ENCODE measurements at places on chromosomes 5 and 9.
A peak's percentile ranks its signal among the peaks of the same experiment; 100 is the strongest.

DNA sequence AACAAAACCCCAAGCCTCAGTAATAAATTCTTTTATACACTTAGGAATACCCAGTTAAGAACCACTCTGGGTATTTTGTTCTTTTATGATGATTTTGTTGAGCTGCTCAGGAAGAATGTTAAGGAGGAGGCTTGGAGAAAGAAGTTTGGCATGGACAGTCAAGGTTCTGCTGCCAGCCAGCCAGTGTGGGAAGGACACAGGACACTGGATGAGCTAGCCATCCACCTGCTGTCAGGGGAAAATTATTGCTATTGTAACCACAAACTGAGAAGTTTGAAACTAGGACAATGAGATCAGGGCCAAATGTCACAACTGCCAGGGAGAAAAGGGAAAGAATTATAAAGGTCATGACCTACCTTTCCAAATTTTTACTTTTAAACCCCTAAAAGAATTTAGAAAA, 25.9 kb upstream of the ADAMTSL1 start:
- DNase-seq = no peak

DNA sequence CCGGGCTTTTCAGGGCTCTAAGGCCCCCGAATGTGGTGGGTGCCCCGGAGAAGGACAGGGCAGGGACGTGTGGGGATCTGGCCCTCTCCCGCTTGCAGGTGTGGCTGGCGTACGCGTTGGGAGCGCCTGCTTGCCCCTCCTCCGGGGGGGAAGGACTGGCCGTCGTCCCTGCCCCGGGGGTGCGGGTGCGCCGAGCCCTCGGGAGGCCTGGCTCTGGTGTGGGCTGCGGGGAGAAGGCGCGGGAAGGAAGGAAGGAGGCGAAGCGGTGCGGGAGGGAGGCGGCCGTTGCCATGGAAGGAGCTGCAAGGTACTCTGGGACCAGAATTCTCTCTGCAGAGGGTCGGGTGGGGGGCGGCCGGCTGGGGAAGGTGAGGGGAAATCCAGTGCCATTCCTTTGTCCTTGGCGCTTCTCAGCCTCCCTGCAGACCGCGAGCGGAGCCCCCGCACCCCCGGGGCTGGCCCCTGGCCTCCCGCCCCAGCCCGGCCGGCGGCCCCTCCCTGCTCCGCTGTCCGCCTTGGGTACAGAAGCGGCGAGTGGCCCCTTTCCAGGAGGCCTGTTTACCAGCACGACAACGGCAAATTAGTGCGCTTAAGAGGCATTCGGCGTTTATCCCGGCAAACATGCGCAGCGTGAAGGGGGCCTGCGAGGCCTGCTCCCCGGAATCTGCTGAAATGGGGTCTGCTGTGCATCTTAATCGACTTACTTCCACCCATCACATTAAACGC, 67.1 kb upstream of the UNC5A start:
- DNase-seq = no peak

GRCh38 chr9:134768332-134768708, 112.3 kb upstream of the FCN2 start:
- no peak for DNase-seq

DNA sequence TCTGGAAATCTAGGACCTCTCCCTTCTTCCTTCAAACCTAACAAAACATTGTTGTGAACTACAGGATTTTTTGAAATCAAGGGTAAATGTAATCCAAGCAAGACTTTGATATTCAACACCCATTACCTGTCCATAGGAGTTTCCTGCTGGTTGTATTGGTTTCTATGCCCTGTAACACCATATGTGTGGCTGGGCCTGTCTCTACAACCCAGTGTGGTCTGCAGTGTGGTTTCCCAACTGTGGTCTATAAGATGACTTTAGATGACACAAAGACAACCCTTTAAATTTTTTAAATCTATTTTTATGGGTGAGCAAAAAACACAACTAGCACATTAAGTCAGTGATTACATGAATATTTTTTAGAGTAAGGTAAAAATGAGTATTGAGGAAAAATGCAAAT, 93.1 kb downstream of the SMIM15 start:
- DNase-seq = no peak

- no peak for DNase-seq
These were observed 80.5 kb downstream of the AMBP start for GRCh38 chr9:113997610-113998009.

DNA sequence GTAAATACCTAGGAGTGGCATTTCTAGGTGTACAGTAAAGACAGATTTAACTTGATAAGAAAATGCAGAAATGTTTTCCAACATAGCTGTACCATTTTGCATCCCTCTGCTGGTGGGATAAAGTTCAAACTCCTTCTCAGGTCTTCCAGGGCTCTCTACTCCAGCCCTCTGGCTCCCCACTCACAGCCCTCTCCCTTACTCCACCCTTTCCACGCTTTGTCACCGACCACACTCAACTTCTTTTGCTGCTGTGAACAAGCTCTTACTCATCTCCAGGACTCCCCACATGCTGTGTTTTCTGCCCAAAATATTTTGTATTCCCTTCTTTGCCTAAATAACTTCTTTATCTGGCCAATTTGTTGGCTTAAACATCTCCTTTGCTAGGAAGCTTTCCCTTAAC, 90.6 kb upstream of the OSMR start:
- DNase-seq = no peak

GRCh38 chr5:76177978-76178377, 94.8 kb downstream of the SV2C start:
- DNase-seq = no peak

DNA sequence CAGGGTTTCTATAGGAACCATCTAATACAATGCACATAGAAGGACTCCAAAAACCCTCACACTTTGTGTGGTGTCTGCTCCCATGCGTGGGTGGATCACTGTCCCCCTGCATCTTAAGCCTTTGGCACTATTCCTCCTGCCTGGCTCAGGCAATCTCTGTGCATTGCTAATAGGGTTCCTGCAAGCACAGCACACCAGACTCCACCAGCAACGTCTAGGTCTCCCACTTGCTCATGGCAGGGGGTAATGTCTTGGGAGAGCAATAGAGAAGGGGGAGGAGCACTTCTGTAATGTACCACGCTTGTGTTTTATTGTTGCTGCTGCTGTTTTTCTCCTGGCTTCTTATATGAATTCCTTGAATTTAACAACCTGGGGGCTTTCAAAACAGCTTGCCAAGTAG, 182.6 kb upstream of the GLRA1 start:
- no peak for DNase-seq

- DNase-seq = no peak
These were observed 4.0 kb downstream of the FOXE1 start for GRCh38 chr9:97856857-97857605.

DNA sequence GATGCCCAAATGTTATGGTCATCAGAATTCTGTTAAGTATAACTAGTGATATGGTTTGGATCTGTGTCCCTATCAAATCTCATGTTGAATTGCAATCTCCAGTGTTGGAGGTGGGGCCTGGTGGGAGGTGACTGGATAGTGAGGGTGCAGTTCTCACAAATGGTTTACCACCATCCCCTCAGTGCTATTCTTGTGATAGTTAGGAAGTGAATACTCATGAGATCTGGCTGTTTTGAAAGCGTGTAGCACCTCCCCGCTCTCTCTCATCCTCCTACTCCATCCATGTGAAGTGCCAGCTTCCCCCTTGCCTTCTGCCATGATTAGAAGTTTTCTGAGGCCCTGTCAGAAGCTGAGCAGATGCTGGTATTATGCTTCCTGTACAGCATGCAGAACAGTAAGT, 359.5 kb downstream of the TMEM167A start:
- DNase-seq = no peak

DNA sequence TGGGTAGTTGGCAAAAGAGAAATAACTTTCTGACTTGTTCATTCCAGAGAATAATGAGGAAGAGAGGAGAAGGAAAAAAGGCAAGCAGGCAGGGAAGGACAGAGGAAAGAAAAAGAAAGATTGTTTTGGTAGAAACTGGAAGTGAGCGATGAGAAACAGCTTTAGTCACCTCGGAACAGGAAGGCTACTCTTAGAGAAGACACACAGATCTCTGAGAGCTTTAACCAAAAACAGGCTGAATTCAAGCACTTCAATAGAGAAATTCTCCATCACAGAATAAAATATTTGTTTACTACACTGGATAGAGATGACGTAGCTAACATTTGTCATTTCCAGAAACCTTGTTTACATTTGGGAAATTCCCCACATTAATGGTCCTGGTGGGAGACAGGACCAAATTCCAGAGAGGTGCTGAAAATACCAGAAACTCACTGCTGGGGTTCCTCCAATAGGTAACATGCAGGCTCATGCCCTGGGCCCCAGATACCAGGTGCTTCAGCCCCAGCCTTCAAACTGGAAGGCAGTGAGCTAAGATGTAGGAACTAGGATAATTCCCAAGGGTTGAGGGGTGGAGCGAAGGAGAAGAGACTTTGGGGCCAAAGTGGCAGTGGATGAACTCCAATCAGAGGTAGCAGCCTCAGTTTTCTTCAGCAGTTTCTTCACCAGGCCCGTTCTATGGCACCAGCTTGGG, 227.7 kb upstream of the GRAMD2B start:
- DNase-seq = no peak

- DNase-seq = no peak
These were observed 91.7 kb downstream of the NTRK2 start for GRCh38 chr9:84761137-84761808.

DNA sequence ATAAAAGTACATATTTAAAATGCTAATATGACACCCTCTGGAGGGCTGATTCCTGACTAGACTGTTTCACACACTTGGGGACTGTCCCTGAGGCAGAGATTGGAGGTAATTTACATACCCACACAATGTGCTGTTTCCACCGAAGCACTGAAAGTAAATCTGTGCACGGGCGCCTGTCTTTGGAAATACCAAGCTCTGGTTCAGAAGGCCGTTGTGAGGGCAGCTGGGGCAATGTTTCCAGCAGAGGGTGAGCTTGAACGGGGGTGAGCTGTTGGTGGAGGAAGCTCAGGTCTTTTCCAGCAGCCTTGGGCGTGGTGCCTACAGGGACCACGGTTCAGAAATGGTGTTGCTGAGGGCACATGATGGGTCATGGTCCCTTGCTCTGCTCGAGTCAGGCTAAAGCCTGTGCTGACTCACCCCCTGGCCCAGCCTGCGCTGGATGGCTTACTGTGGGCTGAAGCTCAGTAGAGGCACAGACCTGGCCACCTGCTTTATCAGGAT, 25.8 kb upstream of the HMCN2 start:
- DNase-seq = peak; percentile 63

- no peak for DNase-seq
These were observed 50.2 kb upstream of the DAB2IP start for GRCh38 chr9:121601194-121601593.

DNA sequence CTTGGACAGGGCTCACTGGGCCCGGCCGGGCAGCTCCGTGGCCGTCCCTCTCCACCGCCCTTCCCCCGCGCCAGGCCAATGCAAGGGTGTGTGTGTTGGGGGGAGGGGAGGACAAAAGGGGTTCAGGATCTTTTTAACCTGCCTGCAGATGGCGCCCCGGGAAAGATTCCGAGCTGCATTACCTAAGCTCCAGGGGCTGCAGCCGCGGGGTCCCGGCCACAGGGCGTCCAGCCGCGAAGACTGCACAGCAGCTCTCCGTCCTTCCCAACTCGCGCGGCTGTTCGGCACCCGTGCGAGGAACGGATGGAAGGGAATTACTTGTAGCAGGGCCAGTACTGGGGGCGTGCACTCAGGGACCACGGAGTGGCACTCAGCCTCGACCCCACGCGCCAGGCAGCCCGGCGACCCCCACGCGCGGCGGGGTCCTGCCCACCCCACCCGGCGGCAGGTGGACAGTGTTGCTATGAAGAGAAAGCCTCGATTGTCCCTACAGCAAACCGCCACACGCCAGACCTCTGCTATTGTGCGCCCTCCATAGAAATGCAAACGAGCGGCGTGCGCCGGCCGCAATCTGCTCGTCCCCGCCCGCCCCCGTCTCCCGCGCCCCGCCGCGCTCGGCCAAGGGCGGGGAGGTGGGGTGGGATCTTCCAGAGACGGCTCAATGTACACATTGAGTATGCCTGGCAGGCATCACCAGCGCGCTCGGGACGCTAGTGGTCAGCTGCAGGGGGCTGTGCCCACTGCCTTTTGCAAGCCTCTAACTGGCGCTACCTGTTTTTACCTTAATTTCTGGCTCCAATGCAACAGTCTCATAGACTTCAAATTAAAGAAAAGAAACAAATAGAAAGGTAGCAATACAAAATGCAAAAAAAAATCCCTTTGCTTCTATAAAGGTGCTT, 796 bp upstream of the GADD45G start:
- DNase-seq = peak; percentile 63

GRCh38 chr5:172740428-172741205, 30.4 kb downstream of the DUSP1 start:
- peak; percentile 88 for DNase-seq

- DNase-seq = no peak
These were observed 59.5 kb upstream of the PCSK1 start for GRCh38 chr5:96492459-96493047.

GRCh38 chr9:82423700-82424099, 435.1 kb downstream of the SPATA31D1 start:
- no peak for DNase-seq

DNA sequence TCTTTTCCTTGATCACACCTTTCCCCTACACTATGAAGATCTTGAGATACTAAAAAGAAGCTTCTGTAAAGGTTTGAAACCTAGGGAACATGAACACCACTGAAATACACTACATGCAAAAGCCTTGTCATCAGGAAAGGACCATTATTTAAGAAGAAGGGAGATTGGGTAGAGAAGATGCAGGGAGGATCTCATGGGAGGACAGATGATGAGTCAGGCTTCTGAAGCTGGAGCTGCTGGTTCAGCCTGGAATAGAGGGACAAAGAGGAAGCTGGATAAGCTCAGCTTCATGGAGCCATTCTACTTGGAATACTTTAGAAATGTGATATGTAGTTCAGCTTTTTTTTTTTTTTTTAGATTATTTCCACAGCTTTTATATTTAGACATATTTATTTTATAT, 169.8 kb downstream of the MAN2A1 start:
- DNase-seq = no peak

DNA sequence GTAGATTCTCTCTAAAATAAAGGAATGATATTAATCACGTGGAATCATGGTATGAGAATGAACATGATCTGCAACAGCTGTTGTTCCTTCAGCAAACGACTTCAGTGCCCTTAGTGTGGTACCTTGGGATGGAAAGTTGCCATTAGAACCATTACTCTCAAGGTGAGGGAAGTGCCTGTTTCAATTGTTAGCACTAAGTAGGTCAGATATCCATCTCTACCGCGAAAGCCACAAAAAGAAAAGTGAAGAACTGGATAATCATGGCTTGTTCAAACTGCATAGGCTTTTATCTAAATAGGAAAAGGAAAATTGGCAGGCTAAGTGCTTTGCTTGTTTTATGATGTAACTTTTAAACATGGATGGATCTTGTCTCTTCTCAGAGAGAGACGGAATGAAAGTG, 380.7 kb downstream of the MRPS30 start:
- DNase-seq = no peak

GRCh38 chr5:67154556-67155206, 41.9 kb downstream of the CD180 start:
- DNase-seq = no peak

- DNase-seq = peak; percentile 1
These were observed 184.4 kb upstream of the EFNA5 start for GRCh38 chr5:107855171-107855570.

DNA sequence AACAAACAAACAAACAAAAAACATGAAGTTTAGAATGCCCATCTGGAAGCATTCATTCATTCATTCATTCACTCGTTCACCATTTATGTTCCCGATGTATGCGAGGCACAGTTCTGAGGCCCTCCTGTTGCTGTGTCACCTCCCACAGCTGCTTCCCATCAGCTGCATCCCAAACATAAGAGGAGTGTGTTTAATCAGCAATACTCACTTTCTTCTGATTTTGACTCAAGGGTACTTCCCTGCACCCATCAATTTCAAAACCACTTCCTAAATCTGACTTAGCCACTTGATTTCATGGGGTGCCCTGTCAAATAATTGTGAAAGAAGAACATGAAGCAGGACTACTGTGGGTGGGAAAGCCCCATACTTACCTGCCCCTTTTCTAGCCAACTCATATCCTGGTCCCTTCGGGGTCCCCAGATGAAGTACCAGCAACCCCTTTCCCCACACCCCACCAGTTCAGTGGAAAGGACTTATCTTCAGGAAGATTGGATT, 128.0 kb upstream of the IL12B start:
- no peak for DNase-seq
